T-cell (primary cell): ENCODE measurements at places on chromosomes 7 and 10. TPM values are rescaled to one million over a fixed set of nuclear protein-coding genes. Genes with fewer than 3 reads are reported as not detected.

DNA sequence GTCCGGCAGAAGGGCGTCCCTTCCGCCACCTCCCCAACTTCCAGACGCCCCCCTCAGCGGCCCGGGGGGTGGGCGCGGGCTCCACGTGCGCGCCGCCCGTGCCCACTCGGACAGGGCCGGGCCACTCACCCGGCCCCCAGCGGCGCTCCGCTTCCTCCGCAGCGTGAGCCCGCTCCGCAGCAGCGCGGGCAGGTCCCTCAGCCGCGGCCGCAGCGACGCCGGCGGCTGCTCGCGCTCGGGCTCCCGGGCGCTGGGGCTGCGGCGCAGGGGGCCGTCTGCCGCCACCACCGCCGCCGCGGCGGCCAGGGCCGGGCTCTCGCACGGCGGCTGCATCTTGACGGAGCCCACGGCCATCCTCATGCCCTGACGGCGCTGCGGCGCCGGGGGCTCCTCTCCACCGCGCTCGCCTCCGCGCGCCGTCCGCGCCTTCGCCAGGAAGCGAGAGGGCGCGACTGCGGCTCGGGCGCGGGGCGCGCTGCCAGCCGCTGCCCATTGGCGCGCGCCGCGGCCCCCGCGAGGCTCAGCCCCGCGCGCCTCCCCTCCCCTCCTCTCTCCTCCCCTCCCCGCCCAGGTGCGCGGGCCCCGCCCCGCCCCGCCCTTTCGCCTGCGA lies at the start of gene RAPGEF5:
RAPGEF5 (minus strand) TSS at position 454 of the 610 bp plus-strand sequence; CDS start at position 360, 94 bp downstream.
- no peak for DNase-seq

GRCh38 chr7:103912891-103913605 lies 76.4 kb downstream of the RELN start:
- DNase-seq = no peak

GRCh38 chr10:18418541-18419215 lies 232.7 kb downstream of the NSUN6 start:
- no peak for DNase-seq

FBXL13 gene
- 1.3 TPM for total RNA-seq

DNA sequence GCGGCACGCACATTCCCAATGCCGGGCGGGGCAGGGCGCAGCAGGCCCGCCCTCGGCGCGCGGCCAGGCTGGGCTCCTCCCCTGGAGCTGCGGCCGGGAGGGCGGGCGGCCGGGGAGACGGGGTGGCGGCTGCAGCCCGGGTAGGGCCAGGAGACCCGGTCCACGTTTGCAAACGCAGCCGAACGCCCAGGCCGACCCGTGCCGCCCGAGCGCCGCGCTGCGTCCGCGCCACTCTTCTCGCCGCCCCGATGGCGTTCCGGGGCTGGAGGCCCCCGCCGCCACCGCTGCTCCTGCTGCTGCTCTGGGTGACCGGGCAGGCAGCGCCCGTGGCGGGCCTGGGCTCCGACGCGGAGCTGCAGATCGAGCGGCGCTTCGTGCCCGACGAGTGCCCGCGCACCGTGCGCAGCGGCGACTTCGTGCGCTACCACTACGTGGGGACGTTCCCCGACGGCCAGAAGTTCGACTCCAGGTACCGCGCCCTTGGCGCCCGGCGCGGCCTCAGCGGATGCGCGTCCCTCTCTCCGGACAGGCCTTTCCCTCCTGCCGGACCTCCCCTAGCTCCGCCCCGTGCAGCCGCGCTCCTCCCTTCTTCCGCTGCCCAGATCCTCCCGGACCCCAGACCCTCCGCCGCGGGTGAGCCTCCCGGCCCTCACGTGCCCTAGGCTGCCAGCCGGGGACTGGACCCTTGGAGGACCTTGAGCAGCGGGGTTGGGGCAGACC lies at the start of gene FKBP9:
FKBP9 (plus strand) TSS at position 115 of the 720 bp plus-strand sequence; CDS start at position 249, 134 bp downstream.
- no peak for DNase-seq

DNA sequence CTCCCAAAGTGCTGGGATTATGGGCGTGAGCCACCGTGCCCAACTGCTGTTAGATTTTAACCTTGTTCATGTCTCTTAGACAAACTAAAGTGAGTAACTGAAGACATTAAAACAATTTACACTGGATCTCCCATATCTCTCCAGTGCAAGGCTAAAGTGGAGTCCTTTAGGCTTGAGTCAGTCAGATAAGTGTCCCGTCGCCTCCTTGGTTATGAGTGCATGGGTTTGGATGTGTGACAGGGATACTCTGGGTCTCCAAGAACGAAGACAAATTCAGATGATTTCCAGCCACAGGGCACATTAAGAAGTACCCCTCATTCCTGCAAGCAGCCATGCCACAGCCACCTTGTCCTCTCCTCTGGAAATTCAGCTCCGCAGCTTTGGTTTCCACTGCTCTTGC lies 66.1 kb upstream of the PDZD8 start:
- DNase-seq = no peak

- no peak for DNase-seq
Measured at GRCh38 chr10:123930340-123931001, 38.9 kb upstream of the CPXM2 start.

DNA sequence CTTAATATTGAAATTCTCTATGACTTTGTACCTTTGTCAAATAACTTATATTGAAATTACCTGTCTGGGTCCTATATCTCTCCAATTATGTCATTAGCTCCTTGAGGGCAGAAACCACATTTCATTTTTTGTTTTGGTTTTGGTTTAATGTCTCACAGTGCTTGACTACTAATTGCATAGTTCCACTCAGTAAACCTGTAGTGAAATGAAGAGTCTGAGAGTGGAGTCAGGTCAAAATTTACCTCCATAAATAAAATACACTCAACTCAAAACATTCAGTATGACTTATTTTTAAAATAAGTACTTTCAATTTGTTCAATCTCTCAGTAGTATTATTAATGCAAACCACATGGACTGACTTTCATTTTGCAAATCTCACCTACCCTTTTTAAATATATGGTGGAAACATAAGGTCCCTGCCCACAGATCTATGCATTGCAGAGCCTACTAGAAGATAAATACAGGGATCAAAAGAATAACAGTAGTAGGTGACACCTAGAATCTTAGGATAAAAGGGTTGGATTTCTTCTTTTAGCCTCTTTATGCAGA lies 32.5 kb downstream of the PDE1C start:
- no peak for DNase-seq

MYL10 gene
- not detected for total RNA-seq

- DNase-seq = no peak
Measured at GRCh38 chr7:674454-675410, 51.8 kb upstream of the DNAAF5 start.

SPDYE16 gene
- 0.79 TPM for total RNA-seq

GALNT17 gene
- total RNA-seq = not detected

DNA sequence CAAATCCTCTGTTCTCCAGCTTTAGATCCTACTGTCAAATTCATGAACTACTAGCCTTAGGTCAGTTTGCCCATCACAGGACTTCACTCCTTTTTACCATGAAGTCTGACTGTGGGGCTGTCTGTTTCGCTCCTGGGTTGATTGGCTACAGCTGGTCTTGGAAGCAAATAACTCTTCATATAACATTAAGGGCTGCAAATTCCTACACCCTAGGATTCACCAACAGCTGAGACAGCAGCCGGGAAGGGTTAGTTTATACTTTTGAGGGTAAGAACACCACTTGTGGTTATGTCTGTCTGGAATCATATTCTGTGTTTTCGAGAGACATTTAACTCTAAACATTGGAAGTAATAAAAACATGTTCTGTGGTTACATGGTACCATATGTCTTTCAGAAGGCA lies 55.9 kb upstream of the KIAA1217 start:
- no peak for DNase-seq

GRCh38 chr10:113849946-113850345 lies 3.9 kb downstream of the DCLRE1A start:
- no peak for DNase-seq

COBL gene
- 0.19 TPM for total RNA-seq

PITX3 gene
- total RNA-seq = not detected

- no peak for DNase-seq
Measured at GRCh38 chr10:110474017-110474416, 23.7 kb upstream of the DUSP5 start.

DNA sequence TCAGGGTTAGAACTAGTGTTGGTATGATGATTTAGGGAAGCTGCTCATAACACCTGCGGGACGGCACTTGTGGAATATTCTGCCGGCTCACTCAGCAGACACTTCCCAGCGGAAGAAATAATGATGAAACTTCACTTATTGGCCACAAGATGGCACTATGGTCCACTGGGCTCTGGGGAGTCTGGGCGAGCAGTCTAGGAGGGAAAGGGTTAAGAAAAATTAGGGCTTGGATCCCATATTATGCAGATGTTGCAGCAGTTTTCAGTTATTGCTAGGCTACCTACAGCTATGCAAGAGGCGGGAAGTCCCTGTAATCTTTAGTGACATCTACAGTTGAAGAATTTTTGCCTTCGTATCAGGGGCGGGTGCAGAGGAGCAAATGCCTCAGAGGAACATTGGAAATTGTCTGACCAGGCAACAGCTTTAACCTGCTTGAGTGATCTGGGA lies 238.7 kb upstream of the PRSS58 start:
- no peak for DNase-seq

TMEM178B gene
- 0.50 TPM for total RNA-seq

MAD1L1 gene
- 178 TPM for total RNA-seq

STEAP1 gene
- total RNA-seq = not detected

DNA sequence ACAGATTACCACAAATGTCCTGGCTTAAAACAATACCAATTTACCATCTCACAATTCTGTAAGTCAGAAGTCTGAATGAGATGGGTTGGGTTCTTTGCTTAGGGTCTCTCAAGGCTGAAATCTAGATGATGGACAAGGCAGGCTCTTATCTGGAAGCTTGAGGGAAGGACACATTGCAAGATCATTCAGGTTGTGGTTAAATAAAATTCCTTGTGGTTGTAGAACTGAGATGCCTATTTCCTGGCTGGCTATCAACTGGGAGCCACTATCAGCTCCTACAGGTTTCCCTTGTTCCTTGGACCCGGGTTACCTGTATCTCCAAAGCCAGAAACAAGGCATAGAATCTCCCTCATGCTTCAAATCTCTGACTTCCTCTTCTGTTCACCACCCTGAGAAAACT lies 148.4 kb downstream of the MDFIC start:
- DNase-seq = no peak

NUP42 gene
- 38.9 TPM for total RNA-seq

POP7 gene
- 17.8 TPM for total RNA-seq

CACNA2D1 gene
- total RNA-seq = 0.35 TPM

GRCh38 chr10:44011603-44011981 lies 362.9 kb upstream of the ZNF32 start:
- no peak for DNase-seq

DNA sequence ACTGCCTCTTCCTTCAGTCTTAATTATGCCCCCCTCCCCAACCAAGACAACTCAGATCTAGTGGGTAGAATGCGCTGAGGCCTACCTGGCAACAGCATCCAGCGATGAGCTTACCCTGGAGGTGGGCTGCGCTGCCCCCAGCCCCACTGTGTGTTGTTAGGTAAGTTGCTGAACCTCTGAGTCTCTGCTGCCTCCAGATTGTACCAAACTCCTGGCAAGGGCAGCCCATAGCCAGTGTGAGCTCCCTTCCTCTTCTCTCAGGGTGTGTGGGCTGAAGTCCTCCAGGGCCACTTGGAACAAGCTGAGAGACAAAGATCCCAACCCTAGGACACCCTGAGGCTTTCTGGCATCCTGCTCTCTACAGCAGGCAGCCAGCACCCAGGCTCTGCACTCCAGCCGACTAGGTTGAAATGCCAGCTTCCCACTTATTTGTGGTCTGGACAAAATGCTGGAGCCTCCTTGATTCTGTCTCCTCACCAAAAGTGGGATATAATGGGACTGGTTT lies 135.3 kb downstream of the ARHGAP22 start:
- no peak for DNase-seq

DNA sequence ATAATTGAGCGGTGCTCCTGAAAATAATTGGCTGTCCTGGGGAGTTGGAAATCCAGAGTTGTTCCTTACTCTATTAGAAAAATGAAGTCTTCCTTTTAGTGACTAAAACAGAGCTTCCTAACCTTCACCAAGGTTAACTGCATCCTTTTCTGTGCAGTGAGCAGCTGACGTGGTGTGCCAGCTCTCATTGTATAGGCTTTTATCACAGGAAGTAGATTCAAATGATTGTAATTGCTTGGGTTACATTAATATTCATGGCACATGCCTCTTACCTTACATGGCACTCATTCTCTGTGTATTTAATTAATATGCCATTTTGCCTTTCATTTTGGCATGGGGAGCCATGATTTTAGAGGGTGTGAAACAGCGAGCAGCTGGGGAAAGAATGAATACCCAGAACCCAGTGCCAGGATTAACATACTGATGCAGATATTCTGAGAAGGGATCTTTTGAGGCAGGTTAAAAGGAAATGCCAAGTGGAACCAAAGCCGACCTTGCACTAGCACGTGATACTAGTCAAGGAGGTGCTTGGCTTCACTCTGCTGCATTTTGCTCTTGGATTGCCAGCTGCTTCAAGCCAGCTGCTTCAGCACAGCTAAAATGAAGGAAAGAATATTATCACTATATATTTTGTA lies 115.3 kb downstream of the ST7 start:
- DNase-seq = peak; percentile 4

GRCh38 chr10:91294134-91294906 lies 73.9 kb downstream of the PCGF5 start:
- no peak for DNase-seq

DNA sequence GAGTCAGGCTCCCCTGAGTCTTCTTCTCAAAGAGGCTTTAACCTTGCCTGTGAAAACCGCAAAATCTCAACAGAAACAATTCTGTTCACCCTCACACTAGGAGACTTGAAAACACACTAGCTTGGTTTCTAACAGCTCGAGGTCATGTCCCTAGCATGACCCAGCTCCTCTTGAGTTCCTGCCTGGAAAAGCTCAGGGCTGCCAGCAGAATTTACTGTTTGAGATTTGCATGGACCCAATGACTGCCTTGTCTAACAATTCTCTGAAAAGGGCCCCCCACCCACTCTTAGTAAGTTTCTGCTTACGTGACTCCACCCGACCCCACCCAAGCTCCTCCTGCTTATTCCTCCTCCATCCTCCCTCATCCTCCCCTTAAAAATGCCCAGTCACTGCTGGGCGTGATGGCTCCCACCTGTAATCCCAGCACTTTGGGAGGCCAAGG lies 85.1 kb upstream of the KMT2C start:
- DNase-seq = no peak

DNA sequence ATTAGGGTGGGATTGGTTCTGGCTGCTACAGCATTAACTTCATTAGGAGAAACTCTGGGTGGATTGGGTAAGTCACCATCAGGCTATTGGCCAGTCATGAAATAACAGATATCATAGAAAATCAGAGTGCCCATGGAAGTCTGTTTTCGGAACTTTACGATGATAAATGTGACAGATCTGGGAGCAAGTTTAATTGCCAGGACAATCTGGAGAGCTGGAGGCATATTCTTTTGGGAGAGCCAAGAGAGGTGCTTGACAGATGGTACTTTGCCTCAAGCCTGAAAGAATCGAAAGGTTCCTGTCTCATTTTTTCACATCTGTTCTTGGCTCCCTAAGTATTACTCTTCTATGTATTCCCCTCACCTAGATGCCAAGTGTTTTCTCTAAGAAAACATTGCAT lies 369.9 kb downstream of the CNTNAP2 start:
- no peak for DNase-seq

- no peak for DNase-seq
Measured at GRCh38 chr10:46547541-46548497, 8.6 kb downstream of the GPRIN2 start.
